ENCODE measurements at places on chromosomes 1 and 21. TPM values are rescaled to one million over a fixed set of nuclear protein-coding genes. Genes with fewer than 3 reads are reported as not detected.

- no peaks in the 10 kb centered on the region for H3K4me1 ChIP-seq
- no peaks in the 10 kb centered on the region for H3K36me3 ChIP-seq
- DNase-seq: no peak
- H3K27ac ChIP-seq: no peak overlapping the region
- no peaks in the 10 kb centered on the region for H3K27me3 ChIP-seq
Observed at GRCh38 chr1:10187026-10187334, 23.4 kb upstream of the KIF1B start.

GBP1 gene
- 43.8 TPM for total RNA-seq

INSRR gene
- 0.51 TPM for total RNA-seq

DNA sequence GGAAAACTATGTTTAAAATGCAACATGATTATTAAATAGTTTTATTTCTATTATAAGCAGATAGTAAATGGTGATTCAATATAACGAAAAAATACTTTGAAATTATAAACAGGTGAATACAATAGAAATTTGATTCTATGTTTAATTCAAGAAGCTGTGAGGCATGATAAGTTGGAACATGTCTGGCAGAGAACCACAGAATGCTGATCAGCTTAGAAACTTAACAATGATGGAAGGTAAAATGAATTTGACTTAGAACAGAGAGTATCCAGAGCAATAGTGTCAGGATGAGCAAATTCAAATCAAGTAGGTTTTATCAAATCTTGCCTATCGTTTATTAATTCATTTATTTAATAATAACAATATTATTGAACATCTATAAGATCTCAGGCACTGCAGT is 83.4 kb upstream of the ADGRL4 start:
- DNase-seq: no peak
- no peaks in the 10 kb centered on the region for H3K36me3 ChIP-seq
- H3K4me1 ChIP-seq: no peaks in the 10 kb centered on the region
- no peaks in the 10 kb centered on the region for H3K27me3 ChIP-seq
- no peak overlapping the region for H3K4me3 ChIP-seq
- no peak overlapping the region for H3K27ac ChIP-seq

LRRC8B gene
- 5.9 TPM for total RNA-seq
